Dermis blood vessel endothelial cell (primary cell): ENCODE measurements at places on chromosomes 11 and 22.
A peak's percentile ranks its signal among the peaks of the same experiment; 100 is the strongest.

DNA sequence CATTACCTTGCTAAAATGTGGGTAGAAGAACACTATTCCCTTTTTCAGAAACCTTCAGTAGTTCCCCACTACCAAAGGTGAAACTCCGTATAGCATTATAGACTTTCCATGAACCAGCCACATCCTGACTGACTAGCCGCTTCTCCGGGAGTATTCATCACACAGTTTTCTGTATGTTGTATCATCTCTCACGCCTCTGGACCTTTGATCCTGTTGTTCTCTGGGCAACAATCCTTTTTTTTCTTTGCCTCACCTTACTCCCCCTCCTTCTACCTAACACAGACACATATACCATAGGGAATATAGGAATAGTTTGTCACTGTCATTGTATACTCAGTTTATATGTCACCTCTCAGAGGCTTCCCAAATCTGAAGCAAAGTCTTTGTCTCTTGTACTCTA lies 20.8 kb downstream of the ZC3H12C start:
- DNase-seq, result no peak

DNA sequence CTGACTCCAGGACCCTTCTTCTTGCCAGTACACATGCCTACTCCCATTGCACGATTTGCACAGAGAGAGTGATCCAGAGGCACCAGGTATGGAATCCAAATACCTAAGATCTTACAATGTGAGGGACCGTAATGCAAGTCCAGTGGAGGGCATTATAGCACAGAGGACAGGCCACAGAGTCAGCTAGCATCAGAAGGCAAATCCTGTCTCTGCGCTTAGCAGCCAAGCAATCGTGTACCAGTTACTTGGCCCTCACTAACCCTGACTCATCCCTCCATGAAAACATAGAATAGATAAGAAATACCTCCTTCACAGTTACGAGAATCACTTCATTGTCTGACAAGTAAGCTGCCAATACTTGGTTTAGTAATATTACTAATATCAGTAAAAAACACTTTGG lies 69.7 kb upstream of the SLC6A5 start:
- DNase-seq, result no peak

- no peak for DNase-seq
These were observed 6.2 kb downstream of the ANO1 start for GRCh38 chr11:70084046-70084984.

DNA sequence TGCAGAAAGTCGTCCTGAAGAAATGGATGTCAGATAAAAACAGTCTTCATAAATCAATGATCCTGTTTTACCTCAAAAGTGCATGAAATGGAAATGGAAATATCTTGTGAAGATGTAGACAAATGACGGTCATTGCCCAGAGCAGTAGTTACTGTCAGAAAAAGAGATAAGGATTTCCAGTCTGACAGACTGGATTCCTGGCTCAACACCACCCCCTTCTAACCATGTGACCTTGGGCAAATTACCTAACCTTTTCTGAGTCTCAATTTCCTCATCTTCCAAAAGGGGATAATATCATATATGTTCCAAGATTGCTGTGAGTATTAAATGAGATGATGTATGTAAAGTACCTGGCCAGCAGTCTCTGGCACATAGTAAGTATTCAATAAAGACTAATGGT lies 32.9 kb upstream of the EHF start:
- DNase-seq, result no peak

DNA sequence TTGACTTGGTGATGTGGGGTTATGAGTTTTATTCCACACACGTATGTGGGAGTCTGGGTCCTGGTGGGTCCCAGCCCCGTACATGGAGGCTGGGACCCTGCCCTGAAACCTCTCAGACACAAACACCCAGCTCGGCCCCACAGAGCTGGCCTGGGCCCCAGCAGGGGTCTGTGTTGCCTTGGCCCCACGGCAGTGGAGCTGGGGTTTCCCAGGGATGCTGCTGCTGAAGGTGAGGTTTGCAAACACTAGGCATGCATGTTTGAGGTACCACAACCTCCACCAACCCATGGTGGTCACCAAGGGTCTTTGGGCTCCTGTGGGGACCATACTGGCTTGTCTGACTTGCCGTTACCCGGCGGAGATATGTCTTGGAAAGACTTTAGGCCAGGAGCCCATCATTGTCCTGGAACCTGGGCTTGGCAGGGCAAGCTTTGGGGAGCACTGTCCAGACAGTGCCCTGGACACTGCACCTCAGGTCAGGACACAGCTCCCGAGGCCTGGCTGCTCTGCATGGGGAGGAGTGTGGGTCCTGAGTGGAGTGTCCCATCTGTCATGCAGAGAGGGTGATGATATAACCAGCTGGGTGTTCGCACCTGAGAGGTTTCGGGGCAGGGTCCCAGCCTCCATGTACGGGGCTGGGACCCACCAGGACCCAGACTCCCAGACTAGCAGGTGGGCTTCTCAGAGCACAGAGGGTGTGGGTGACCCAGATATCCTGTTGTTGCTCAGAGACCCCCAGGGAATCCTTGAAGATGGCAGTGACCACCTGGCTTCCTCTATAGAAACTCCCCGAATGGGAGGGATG lies 63.3 kb downstream of the KCNQ1 start:
- DNase-seq, result no peak

- no peak for DNase-seq
These were observed 78.8 kb upstream of the NECTIN1 start for GRCh38 chr11:119807841-119808240.

- peak; percentile 84 for DNase-seq
These were observed 152.5 kb upstream of the NAV2 start for GRCh38 chr11:19560156-19560555.

DNA sequence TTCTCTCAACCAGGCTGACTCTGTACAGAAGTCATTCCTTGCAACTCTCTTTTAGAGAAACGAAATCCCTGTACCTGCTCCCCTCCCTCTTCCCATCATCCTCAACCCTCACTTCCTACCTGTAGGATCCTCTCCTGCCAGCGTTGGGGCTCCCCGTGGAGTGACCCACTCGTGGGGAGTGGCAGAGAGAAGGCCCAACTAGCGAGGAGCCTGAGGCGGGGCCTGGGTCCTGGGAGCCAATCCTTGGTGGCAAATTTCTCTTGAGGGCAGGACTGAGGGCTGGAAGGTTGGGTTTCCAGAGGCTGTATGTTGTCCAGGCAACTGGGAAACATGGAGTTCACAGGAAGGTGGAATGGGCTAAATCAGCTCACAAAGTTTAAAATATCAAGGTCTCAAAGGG lies 10.4 kb downstream of the NHERF4 start:
- peak; percentile 81 for DNase-seq
